ENCODE measurements at places on chromosomes 2 and 18.

DNA sequence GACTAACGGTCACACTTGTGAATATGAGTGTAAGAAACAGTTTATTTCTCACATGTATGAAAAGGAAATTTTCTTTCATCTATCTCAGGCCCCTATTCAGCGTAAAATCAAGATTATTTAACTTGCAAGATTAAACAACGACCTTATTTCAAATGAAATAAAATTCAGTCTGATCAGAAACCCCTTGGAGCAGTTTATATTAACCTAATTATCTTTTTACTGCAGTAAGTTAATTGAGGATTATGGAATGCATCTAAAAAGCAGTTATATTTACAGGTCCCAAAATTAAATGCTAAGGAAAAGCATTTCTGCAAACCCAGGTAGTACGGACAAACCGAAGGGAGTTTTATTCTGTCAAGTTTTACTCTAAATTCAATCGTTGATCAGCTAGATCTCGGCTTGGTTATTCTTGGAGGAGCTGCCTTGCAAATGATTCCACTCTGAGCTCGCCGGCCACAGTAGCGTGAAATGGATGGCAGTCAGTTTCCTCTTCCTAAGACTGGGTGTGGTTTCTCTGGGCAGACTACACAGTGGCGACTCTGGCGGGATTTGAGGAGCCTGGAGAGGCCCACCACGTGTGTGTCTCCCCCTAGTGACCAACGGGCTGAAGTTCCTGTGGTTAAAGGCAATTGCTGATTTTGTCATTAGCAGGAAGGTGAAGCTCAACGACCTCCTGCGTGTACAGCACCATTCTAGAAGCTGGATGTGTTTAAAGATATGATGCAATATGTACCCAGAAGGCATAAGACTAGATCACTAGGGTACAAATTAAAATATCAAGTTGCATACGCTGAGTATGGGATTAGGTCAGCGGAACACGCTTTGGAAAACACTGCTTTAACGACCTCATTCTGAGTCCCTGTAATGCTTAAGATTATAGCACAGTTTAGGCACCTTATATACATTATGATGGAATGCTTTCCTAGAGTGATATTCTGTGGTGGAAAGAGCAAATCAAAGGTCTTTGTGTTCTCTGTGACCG is 36.4 kb downstream of the PRKRA start:
- peak; percentile 98 for DNase-seq

GRCh38 chr18:37519510-37520135 is 46.0 kb downstream of the CELF4 start:
- no peak for DNase-seq

DNA sequence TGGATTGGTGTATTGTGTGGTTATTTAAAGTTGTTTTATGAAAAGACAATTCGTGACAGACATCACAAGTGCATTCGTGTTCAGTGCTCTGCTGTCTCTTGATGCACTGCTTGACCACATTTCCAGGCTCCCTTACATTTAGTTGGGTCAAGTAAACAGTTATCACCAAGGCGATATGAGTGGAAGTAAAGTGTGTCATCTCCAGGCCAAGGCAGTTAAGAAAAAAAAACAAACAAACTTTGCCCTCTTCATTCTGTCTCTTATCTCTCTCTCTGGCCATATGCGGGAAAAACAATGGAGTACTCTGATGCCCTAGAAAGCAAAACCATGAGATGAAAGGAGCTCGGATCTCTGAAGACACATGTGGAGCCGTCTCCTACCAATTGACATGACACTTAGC is 131.1 kb downstream of the DSEL start:
- no peak for DNase-seq

GRCh38 chr18:40957533-40958070 is 997.4 kb upstream of the PIK3C3 start:
- DNase-seq = no peak

- no peak for DNase-seq
These were observed 621.9 kb downstream of the XIRP2 start for GRCh38 chr2:167510071-167510759.

DNA sequence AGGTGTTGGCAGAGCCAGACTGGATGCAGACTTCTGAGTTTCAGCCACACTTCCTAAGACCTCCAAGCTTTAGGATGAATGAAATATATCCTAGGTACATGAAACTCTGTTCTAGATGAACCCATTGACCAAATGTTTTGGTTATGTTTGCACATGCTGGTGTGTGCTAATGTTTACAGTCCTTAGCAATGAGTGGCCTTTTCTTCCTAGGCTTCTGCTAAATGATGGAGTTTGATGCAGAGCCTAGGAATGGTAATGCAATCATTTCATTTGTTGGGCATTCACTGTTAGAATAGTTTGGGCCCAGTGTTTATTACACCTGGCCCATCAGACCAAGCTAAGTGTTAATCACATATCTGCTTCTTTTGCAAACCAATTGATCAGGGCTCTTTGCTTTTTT is 464.7 kb downstream of the MEIS1 start:
- no peak for DNase-seq

DNA sequence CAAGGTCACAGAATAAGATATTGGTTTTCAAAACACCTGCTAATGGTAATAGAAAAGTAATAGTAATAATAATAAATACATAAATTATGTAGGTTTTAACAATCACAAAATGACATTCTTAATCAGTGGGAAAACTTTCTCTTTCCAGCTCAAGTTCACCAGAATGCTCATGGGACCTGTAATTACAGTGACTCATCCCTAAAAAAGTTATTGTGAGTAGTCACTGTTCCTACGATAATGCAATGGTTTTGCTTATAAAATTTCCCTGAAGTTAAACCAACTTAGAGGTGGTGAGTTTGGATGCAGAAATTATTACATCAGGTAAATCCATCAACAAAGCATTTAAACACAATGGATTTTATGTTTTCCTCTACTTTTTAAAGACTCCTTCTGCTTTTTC is 502.3 kb downstream of the PID1 start:
- no peak for DNase-seq

GRCh38 chr2:138853296-138853695 is 73.1 kb upstream of the NXPH2 start:
- DNase-seq = no peak

GRCh38 chr2:233426619-233427342 is 72.5 kb downstream of the DGKD start:
- peak; percentile 38 for DNase-seq

DNA sequence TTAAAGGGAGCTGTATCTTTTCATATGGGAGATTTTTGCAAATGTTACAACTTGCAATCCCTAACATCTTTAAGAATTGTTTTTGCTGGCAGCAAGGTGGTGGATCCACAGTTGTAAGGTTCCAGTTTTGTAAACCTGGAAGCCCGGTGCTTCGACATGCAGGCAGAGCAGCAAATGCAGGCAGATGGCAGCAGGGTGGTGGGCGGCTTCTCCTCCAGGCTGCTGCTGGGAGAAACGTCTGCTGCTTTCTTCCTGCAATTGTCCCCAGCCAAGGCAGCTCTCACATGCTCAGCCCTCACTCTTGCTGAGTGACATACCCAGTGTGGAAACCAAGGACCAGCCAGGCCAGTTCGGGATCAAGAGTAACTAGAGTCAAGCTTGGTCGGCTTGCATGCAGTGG is 166.0 kb downstream of the SEPTIN10 start:
- DNase-seq = no peak

GRCh38 chr2:14998546-14998945 is 366.0 kb downstream of the LRATD1 start:
- DNase-seq = no peak

- DNase-seq = no peak
These were observed 1.2 kb upstream of the CCDC88A start for GRCh38 chr2:55420871-55421270.

DNA sequence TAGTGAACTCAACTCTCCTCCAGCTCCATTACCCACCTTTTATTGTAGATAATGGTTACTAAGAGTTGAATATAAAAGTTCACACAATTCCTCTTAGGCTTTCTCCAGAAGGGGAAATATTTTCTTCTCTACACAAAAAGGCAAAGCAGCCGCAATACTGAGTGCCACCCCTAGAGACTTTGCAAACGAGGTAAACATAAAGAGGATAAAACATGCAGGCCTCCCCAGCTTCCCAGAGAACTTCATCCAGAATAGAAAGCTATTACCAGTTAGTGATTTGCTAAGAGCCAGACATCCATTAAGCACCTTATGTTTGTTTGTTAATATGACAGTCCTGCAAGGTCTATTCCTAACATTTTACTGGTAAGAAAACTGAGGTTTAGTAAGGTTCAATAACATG is 17.4 kb downstream of the ZNF521 start:
- no peak for DNase-seq

DNA sequence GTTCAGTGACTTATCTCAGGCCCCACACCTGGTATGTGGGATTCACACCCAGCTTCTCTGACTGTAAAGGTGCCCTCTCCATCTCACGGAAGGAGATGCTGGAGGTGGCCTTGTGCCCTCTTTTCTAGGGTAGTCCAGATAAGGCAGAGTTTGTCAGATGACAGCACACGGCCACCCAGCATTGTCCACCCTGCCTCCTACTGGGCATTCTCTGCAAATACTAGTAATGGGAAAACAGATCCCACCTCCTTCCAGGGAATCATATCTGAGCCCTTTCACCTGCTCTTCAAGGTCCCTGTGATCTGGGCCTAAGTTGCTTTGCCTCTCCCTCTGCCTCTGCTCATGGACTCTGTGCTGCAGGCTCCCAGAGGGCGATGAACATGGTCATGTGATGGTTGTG is 214.7 kb downstream of the CLIP4 start:
- no peak for DNase-seq
